ENCODE measurements at places on chromosomes 12 and 14.
A peak's percentile ranks its signal among the peaks of the same experiment; 100 is the strongest.

GRCh38 chr12:79127271-79127751, 262.7 kb downstream of the SYT1 start:
- DNase-seq, result peak; percentile 9

GRCh38 chr14:26966908-26967307, 369.1 kb upstream of the NOVA1 start:
- DNase-seq, result no peak

DNA sequence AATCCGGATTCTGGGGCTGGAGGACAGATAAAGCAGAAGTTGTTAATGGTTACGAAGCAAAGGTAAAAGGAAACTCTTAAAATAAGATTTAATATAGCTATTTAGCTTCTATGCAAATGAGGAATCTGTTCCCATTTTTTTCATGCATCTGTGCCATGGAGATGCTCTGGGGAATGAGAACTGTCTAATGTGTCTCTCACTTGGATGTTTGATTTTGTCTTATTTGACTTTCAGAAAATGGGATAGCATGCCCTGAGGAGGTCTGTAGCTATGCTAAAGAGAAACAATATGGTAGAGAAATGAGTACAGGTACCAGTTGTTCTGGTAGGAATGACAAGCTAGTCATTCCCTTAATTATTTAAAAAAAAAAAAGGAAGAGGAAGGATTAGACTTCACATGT, 24.3 kb downstream of the C12orf76 start:
- no peak for DNase-seq

- DNase-seq, result no peak
Observed at GRCh38 chr12:6982532-6982931, 11.8 kb downstream of the EMG1 start.

DNA sequence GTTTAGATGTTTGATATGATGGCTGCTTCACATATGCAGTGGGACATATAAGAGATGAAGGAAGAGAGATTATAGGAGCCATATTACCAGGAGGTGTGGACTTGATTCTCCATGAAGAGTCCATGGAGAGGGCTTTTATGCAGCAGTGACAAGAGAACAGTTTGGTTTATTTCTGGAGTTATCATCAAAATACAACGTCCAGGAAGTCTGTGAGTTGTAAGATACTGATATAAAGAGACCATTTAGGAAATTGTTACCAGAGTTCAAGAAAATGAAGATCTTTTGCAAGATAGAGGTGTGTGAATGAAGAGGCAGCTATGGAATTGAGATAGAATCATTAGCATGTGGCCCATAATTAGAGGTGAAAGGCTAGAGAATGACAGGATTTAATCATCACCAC, 431.7 kb downstream of the NPAS3 start:
- no peak for DNase-seq

GRCh38 chr14:77276295-77276935, 5.4 kb upstream of the NGB start:
- DNase-seq, result no peak

GRCh38 chr14:98010784-98011183, 1213.6 kb downstream of the VRK1 start:
- no peak for DNase-seq

GRCh38 chr12:124764870-124765580, 98.6 kb downstream of the SCARB1 start:
- no peak for DNase-seq

GRCh38 chr14:58833634-58834378, 196.0 kb downstream of the DACT1 start:
- no peak for DNase-seq
